ENCODE measurements at places on chromosomes 2 and 18. TPM values are rescaled to one million over a fixed set of nuclear protein-coding genes. Genes with fewer than 3 reads are reported as not detected.

ORC2 gene
- 10.0 TPM for polyA plus RNA-seq

VAMP5 gene
- polyA plus RNA-seq = 115 TPM

RGPD3 gene
- not detected for polyA plus RNA-seq

RNF144A gene
- polyA plus RNA-seq = 21.2 TPM

SPTBN1 gene
- 43.3 TPM for polyA plus RNA-seq

ZBTB7C gene
- polyA plus RNA-seq = not detected

NRP2 gene
- polyA plus RNA-seq = 0.51 TPM

ERICH2 gene
- not detected for polyA plus RNA-seq

HOXD11 gene
- polyA plus RNA-seq = not detected

PKP4 gene
- 1.3 TPM for polyA plus RNA-seq

FAM161A gene
- polyA plus RNA-seq = 2.1 TPM

GAL3ST2 gene
- polyA plus RNA-seq = not detected

STAMBP gene
- 38.1 TPM for polyA plus RNA-seq
